Stimulated activated CD8-positive, alpha-beta memory T cell treated with anti-CD3 and anti-CD28 coated beads, Interleukin-4, amount 100 ng/mL, for 1 hour (primary cell): ENCODE measurements at places on chromosomes 3 and 15.

DNA sequence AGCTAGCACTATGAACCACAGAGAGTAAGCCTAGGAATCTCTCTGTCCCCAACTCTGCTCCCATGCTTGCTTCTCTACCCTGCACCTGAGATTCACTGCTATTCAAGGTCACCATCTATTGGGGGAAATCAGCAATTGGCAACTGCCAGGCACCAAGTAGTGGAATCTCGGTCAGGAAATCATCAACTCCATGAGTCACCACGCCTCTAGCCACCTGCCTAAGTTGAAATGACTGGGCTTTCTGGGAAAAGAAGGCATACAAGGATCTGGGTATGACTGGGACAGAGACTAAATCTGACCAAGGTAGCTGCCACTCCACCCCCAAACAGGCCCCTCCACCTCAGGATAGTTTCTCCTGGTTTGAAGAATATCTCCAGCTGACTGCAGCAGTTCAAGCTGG is 464.1 kb upstream of the CBLB start:
- no peak for DNase-seq

DNA sequence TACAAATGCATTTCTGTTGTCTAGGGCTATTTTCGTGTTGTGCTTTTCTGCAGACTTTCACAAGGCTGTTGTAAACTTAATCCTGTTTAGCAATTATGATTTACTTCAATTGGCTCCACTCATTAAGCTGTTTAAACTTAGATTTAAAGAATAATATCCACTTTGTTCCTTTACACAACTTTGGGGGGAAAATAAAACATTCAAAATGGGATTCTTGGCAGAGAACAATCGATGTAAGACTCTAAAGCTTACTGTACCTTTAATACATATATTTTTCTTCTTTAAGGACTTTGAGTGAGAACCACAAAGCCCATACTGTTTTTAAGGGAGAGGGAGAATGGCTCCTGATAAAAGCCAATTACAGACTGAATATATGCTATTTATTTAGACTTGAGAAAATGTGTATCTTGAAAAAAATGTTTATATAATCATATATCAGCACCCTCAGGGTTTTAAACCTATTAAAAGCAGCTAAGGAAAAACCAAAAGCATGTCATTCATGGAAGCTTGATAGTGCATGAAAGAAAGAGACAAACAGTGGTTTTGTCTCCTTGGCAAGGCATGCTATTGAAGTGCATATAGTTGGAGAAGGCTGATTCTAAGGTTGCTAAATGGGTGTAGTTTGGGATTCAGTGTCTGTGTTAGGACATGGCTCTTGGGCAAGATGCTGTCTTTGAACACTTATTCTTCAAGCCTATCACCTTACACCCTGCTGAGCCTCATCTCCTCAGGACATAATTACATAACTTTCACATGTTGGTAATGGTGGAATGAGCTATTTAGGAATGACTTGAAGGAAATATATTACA is 293.4 kb upstream of the TBC1D5 start:
- DNase-seq, result no peak

- no peak for DNase-seq
Observed at GRCh38 chr3:171228240-171228639, 201.7 kb upstream of the SLC2A2 start.

DNA sequence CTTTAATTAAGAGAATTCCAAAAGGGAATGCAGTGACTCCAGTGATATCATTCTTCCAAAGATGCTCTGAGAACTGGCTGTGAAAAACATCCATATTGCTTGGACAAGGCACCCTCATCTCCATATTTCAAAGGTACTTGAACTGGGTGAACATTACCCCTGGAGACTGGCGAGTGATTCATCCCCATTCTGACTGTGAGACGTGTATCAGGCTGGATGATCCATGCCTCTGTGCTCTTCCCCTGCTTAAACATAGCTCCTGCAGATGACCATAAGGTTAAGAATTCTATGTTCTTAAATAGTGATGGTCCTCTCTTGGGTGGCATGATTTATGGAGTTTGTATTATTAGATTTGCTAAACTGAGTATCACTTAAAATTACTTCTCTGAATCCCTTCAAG is 137.8 kb downstream of the GABRB3 start:
- DNase-seq, result no peak

DNA sequence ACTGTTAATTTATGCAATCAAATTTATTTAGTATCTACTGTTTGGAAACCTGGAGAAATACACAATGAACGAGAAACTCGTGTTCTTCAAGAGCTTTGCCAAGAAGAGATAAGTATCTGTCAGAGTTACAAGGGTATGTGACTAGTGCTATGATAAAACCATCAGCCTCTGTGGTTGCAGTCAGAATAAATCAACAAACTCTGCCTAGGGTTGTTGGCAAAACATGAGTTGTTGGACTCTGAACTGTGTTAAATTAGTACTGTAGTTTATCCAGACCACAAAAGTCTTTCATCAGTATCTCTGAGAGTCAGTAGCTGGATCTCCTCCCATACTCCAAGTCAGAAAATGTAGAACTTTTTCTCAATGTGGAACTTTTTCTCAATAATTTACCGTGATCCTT is 918.4 kb downstream of the NAALADL2 start:
- no peak for DNase-seq

- no peak for DNase-seq
Observed at GRCh38 chr15:50452927-50453326, 28.7 kb downstream of the USP8 start.

- no peak for DNase-seq
Observed at GRCh38 chr3:149299938-149300801, 33.3 kb downstream of the TM4SF18 start.

DNA sequence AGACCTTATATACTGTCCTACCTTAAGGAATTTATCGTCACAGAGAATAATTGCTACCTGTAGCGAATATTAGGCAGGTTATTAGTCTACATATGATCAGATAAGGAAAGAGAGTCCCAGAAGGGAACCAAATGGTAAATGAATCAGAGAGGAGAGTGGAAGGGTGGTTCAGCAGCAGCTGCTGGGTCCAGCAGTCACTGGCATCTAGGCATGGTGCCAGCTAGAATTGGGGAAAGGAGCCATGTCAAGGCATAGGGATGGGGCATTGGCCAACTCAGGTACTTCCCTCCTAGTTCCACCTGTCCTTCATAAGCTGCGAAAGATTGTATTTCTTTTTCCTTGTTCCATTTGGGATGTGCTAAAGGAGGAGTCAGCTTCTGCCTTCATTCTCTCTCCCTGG is 23.4 kb downstream of the HACD3 start:
- DNase-seq, result no peak

GRCh38 chr15:83688201-83688600 is 34.3 kb downstream of the ADAMTSL3 start:
- DNase-seq, result no peak

GRCh38 chr3:107344722-107345121 is 32.5 kb upstream of the CCDC54 start:
- no peak for DNase-seq

DNA sequence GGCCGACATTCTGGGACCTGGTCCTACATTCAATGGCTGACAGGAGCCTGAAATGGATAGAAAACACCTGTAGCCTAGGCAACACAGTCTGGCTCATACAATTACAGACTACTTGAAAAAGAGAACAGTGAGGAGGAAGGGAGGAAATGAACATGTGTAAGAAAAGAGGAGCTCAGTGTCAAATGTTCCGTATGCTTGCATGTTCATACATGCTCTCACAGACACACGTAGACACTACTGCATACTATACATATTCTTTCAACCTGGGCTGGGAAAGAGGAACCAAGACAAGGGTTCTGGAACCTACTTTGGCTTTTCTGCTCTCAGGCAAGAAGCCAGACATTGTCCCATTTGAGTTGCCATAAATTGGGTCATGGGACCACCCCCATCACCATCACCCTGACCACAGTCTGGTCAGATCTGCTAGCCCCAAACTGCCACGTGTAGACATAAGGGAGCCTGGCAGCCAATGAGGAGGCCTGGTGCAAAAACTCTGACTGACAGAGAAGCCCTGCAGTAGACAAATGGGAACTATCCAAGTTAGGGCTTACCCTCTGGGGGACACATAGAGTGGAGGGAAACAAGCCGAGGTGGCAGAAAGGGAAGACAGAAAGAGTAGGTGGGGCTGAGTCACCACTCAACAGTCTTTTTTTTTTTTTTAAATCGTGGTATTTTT is 310.0 kb downstream of the SHQ1 start:
- DNase-seq, result no peak

GRCh38 chr15:85685356-85685755 is 109.4 kb downstream of the KLHL25 start:
- no peak for DNase-seq

DNA sequence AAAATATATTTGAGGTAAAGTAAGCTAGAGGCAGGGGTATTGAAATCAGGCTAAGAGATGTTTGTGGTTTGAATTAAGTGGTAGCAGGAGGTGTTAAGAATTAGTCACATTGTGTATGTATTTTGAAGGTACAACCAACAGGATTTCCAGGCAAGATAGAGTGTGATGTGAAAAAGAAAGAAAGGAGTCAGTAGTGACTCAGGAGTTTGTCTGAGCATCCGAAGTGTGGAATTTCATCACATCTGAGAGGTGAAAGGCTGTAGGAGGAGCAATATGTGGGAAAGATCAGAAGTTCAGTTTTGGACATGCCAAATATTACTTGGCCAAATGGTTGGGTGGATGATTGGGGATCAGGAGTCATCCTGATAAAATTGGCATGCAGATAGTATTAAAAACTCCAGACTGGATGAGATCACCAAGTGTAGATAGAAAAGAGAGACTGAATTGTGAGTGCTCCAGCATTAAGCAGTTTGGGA is 32.1 kb upstream of the EBLN2 start:
- DNase-seq, result no peak

GRCh38 chr3:46912986-46913385 is 35.5 kb downstream of the PTH1R start:
- DNase-seq, result no peak

DNA sequence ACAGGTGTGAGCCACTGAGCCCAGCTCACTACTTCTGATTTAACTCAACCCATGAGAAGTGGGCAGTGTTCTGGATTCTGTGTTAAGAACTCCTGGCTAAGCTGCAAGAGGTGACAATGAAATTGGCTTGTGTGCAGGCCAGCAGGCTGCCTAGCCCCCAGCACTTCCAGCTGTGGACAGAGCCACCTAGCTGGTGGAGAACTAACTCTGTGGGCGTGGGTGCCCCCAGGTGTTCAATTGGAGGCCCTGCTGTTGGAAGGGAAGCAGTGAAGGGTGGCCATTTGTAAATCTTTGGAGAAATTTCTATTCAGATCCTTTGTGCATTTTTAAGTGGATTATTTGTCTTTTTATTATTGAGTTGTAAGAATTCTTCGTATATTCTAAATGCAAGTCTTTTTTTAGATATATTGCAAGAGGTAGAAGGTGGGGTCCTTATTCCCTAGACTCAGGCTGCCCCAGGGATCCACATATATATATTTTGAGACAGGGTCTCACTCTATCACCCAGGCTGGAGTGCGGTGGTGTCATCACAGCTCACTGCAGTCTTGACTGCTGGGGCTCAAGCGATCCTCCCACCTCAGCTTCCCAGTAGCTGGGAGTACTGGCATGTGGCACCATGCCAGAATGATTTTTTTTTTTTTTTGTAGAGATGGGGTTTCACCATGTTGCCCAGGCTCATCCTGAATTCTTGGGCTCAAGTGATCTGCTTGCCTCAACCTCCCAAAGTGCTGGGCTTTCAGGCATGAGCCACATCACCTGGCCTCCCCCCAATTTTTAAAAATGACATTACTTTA is 7.2 kb upstream of the SCAMP5 start:
- DNase-seq, result no peak

GRCh38 chr3:122621112-122621511 is 43.7 kb downstream of the PARP15 start:
- DNase-seq, result no peak

DNA sequence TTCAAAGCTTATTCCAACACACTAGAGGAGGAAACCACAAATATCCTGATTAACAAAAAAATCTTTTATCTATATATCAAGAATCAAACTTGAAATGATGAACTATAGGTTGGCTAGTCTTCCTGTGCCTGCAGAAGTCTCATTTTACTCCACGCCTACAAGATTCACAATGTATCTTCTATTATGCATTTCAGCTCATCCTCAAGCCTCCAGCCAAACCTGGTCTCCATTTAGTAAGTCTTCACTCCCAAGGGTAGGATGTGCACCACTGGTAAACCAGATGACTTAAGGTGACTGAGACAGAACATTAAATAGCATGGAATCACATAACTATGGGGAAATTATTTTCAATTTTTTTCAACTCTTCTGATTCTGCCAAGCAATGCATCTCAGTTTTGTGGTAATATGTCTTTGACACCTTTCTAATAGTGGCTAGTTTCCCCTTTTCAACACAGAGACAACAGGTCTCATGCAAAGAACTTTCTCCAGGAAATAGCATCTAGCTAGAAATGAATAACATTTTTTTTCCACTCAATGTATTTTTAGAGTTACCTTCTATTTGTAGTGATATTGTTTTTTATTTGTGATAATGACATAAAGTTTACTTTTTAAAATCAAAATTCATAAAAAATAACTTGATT is 166.9 kb downstream of the TNIK start:
- DNase-seq, result no peak

GRCh38 chr15:88812133-88812532 is 8.9 kb downstream of the ACAN start:
- DNase-seq, result no peak

DNA sequence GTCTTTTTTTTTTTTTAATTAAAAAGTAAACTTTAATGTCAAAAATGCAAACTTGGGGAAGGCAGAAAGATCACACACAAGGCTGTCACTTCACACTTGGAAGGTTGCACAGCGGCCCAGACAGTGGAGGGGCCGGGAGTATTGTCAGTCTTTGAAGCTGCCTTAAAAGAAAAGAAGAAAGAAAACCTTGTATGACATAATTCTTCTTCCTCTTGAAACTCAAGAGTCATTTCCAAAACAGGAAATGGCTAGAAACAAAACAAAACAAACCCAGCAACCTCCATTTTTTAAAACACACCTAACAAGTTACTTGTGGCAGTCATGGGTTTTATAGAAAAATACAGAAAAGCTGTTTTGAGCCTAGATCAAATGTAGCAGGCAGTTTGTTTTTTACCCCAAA is 68.1 kb upstream of the MAGI1 start:
- DNase-seq, result no peak

DNA sequence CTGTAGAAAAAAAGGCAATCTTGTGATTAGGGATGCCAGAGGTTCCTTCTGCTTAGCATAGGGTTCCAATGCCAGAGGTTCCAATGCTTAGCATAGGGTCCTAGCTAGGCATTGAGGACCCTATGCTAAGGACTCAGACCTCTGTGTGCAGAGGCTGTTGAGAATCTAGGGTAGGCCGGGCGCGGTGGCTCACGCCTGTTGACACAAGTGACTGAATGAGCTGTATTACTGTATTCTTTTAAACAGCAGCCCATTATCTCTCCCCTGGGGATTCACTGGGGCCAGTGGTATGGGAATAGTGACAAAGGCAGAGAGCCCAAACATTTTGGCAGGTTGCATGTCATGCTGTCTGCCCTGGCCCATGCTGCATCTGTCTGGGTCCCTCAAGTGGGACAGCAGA is 16.2 kb downstream of the PAK6 start:
- DNase-seq, result no peak

DNA sequence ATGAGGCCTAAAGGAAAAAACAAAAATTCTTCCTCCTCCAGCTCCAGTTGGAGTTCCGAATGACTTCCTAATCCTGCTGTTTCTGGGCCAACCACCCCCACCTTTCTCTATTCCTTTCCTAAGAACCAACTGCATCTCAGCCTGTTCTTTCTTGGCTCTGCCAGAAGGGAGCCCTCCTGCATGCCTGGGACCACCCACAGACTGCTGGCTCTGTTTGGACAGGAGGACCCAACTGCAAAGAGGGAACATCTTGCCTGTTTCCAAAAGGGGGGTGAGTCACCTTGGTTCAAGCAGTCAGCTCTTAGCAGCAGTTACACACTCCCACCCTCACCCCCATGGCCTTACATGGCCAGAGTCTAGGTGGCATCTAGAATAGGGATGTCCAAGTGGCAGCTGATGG is 116.0 kb upstream of the PRICKLE2 start:
- DNase-seq, result no peak
